ENCODE measurements at places on chromosomes 12 and 14. TPM values are rescaled to one million over a fixed set of nuclear protein-coding genes. Genes with fewer than 3 reads are reported as not detected.

The RERGL gene
- polyA plus RNA-seq = 5.8 TPM

The PIK3C2G gene
- polyA plus RNA-seq = 4.5 TPM

The TGM1 gene
- 0.92 TPM for polyA plus RNA-seq

The SOCS2 gene
- polyA plus RNA-seq = 32.9 TPM

The ASB2 gene
- polyA plus RNA-seq = 0.53 TPM

The DIO2 gene
- polyA plus RNA-seq = 0.71 TPM

The LRRC10 gene
- not detected for polyA plus RNA-seq

The SMCO2 gene
- 0.76 TPM for polyA plus RNA-seq

The AVPR1A gene
- 10.6 TPM for polyA plus RNA-seq

The AQP2 gene
- 113 TPM for polyA plus RNA-seq

The MYRFL gene
- polyA plus RNA-seq = 2.0 TPM

The DNM1L gene
- 88.3 TPM for polyA plus RNA-seq

The FKBP11 gene
- 22.6 TPM for polyA plus RNA-seq

The KRT81 gene
- not detected for polyA plus RNA-seq

The ANKS1B gene
- 4.0 TPM for polyA plus RNA-seq

The SIX6 gene
- polyA plus RNA-seq = not detected

The GLIPR1L2 gene
- 2.7 TPM for polyA plus RNA-seq

The COCH gene
- polyA plus RNA-seq = 2.5 TPM

The KRT1 gene
- polyA plus RNA-seq = 0.25 TPM

The RNF212B gene
- 1.9 TPM for polyA plus RNA-seq

The TEAD4 gene
- polyA plus RNA-seq = 20.8 TPM

The TAS2R46 gene
- polyA plus RNA-seq = 0.23 TPM

The PRH2 gene
- 0.73 TPM for polyA plus RNA-seq

Measured in left renal cortex interstitium (tissue), 4 donors.